Activated CD4-positive, alpha-beta T cell treated with anti-CD3 and anti-CD28 coated beads for 36 hours (primary cell): ENCODE measurements at places on chromosomes 11 and 22.
A peak's percentile ranks its signal among the peaks of the same experiment; 100 is the strongest.

DNA sequence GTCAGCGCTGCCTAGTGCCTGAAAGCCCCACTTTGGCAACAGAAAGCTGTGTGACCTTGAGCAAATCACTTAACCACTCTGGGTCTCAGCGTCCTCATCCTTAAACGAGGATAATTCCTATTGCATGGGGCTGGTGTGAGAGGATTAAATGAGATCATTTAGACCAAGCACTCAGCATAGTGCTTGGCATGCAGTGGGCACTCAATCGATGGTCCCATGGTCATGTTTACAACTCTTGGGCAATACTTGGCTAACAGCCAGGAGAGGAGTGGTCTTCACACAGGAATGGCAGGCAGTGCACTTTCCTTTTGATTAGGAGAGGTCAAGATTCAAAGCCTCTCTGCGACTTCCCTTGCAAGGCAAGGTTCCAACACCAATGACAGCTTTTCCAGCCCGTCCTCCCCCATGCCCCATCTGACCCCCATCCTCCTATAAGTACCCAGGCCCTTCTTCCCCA is 14.1 kb downstream of the TNKS1BP1 start:
- no peak for DNase-seq

- DNase-seq: no peak
These were observed 304.6 kb downstream of the OPCML start for GRCh38 chr11:133227632-133228111.

DNA sequence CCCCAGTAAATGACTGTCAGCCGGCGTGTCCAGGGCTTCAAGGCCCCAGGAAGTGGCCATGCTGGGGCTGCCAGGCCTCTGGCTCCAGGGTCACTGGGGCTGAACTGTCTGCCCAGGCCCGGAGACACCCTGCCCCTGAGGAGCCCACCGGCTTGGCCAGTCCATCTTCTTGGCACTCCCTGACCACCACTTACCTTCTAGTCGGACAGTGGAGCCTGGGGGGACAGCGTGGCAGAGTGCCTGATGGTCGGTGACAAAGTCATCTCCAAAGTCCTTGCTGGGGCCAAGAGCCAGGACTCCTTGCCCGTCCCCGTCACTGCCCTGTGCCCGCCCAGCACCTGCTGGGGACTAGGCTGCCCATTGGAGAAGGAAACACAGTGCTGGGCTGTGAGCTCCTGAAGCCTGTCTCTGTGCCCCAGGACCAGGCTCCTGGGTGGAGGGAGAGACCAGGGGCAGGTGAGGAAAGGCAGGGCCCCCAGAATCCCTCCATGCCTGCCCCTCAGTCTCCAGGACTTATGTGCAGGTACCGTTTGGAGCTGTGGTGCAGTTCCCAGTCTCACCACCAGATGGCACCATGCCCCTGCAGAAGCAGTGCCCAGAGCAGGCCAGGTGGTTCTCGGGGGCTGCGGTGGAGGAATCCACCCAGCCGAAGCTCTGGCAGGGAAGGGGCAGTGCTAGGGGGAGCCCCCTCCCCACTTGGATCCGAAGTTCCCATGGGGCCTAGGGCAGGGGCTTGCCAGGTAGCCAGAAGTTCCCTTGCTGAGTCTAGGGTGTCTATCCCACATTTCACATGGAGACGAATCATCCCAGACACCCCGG is 6.0 kb upstream of the CCDC188 start:
- DNase-seq: peak; percentile 92

GRCh38 chr11:65440831-65441499 is 18.4 kb downstream of the NEAT1 start:
- DNase-seq: peak; percentile 10

- no peak for DNase-seq
These were observed 75.7 kb downstream of the PISD start for GRCh38 chr22:31586137-31586920.

DNA sequence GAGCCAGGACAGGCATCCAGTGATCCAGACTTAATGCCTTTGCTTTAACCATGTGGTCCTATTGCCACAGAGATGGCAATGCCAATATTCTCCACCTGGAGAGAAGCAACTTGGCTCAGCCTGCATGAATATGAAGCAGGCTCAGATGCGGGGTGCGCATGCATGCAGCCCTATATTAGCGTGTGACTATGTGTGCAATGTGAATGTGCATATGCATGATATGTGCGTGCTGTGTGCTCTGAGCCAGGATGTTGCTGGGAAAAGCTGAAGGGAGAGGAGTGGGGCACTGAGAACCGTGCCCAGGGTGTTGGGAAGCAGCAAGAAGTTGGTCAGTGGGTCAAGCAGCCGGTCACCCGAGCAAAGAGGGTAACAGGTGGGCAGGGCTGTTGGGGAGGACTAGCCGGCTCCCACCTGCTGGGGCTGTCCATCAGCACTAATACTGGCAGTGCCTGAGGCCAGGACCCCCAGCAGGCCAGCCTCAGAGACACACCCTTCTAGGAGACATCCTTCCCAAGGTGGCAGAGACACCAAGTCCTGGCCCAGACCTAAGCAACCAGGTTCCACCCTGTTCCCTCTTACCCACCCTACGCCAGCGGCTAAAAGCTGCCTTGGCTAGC is 24.8 kb upstream of the MYOD1 start:
- DNase-seq: no peak

DNA sequence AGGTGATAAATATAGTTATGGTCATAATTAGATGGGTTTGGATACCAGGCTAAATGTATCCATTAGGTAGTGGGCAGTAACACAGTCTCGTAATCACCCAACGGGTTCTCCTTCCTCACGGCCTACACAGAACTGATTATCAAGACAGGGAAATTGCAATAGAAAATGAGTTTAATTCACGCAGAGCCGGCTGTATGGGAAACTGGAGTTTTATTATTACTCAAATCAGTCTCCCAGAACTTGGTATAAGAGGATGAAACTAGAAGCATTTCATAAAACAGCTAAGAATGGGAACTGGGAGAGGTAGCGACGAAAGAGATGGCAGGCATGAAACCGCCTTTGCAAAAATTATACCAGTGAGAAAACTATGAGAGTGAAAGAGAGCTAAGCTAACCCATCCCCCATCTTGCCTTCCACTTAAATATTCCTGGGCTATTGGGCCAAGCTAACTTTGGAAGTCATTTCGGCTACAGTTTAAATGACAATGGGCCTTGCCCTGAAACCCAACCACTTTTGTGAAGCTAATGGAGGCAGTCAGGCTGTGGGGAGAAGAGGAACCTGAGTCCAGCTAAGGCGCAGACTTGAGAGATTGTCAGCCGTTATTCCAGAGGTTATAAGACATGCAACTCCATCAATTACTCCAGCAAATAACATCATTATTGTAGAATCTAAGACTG is 29.6 kb downstream of the CTSC start:
- no peak for DNase-seq

DNA sequence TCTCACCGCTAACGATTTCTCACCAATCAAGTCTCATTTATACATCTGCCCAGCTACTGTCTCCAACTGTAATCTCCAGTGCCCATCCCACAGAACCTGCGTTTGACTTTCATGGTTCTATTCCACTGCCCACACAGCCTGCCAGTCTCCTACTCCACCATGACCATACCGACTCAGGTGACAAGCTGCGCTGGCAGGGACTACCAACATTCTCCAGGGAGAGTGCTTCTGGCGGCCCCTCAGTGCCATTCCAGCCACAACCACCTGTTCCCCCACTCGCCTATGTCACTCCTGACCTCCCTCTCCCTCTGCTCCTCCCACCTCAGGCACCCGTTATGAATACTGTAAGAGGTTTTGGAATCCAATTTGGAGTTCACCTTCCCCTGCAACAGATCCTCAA is 108.5 kb upstream of the BID start:
- DNase-seq: no peak

DNA sequence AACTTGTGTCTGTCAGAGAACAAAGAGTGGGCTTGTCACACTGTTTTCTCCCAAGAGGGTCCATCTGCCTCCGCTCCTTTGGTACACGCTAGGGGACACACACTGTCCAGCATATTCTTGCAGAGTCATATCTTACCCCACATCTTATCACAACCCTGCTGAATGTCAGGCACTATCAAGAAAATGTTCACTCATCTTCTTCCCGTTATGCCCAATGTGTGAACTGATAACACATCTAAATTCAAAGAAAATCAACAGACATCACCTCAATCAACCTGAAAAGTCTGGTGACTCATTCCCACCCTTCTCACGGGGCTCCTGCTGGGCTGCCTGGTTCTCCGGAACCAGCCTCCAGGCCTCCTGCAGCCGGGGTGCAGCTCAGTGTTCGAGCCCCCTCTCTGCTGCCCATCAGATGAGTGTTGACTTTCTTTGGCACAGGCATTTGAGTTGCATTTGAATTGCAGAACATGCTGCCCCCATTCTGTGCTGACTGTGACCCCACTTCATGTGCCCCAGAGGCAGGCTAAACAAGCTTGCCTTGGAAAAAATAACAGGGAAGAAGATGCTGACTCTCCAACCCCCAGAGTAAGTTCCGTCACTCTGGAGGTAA is 19.4 kb downstream of the GRAP2 start:
- peak; percentile 80 for DNase-seq

DNA sequence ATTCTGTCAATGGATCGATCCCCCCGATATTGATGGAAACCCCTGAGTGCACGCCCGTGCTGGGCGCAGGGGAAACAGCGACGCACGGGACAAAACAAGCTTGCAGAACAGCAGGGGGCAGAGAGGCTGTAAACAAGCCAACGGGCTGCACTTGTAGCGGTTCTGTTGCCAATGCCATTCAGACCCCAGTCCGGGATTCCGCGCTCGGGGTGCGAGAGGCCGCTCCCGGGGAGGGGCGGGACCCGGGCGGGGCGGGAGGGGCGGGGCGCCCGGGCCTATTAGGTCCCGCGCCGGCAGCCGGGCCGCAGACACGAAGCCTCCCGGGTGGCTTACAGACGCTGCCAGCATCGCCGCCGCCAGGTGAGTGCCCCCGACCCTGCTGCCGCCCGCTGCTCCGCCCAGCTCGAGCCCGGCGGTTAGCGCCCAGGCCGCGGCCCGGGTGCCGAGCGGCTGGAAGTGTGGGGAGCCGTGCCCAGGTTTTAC is at the start of gene BIK:
Gene BIK, plus strand, starts transcription at position 307 of the 483 bp plus-strand sequence. CDS start 13,273 bp downstream, outside the sequence.
- peak; percentile 59 for DNase-seq
